ENCODE measurements at places on chromosomes 4 and X.

- no peak for DNase-seq
Measured at GRCh38 chr4:151228189-151229119, 48.5 kb upstream of the PRSS48 start.

- no peak for DNase-seq
Measured at GRCh38 chr4:139600662-139601061, 44.6 kb upstream of the SETD7 start.

GRCh38 chr4:128517739-128518510 lies 230.3 kb upstream of the PGRMC2 start:
- peak; percentile 17 for DNase-seq

- DNase-seq: peak; percentile 8
Measured at GRCh38 chr4:45442466-45442865, 681.4 kb downstream of the GABRG1 start.

DNA sequence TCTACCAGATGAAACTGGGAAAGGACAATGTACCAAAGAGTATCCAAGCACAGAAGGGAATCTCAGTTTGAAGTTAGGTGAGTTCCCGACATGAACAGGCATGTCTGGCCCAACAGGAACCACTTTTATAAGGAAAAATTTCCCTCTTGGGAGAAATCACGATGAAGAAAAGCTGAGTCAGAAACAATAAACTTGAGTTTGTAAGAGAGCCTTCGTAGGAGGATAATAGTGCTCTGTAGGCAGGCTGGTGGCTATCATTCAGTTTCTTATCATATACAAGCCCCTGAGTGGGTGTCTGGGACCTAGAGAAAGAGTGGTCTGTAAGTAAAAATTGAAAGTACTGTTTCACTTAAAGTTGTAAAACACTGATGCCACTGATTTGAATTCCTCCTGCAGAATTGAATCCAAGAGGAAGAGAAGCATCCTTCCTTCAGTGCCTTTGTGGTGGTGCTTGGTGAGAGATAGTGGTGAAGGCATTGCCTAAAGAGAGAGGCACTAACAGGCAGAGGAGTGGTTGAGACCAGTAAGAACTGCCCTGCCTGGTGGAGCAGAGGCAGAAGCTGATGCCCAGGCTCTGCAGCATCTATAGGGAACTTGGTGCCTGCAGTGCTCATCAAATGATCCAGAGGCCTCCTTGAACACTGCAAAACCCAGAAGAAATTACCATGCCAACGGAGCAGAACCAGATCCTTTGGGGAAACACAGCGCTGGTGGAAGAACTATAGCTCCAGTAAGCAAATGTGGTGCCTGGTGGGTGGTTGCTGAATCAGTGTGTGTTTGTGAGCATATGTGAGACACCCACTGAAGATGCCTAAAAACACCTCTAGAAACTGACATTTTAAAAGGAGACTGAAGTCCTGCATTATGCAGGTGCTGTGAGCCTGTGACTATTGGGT lies 31.7 kb upstream of the METAP1 start:
- no peak for DNase-seq

- no peak for DNase-seq
Measured at GRCh38 chrX:132144061-132144460, 16.2 kb upstream of the FRMD7 start.

DNA sequence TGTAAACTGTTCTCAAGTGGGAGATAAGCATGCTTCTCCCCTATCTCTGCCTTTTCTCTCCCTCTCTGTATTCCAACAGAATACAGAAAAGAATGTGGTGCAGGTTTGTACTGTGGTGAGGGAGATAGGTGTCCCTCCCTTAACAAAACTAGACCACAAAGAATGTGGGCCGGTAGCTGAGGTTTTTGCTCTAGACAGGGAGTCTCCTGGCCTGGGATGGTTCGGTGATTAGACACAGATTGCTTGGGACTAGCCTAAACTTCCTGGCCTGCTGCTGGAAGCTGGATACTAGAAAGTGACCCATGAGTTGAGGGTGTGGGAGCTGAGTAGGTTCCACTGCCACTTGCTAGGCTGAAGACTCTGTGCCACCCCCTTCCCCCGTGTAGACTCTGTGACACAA lies 143.0 kb downstream of the CXXC4 start:
- DNase-seq: no peak

DNA sequence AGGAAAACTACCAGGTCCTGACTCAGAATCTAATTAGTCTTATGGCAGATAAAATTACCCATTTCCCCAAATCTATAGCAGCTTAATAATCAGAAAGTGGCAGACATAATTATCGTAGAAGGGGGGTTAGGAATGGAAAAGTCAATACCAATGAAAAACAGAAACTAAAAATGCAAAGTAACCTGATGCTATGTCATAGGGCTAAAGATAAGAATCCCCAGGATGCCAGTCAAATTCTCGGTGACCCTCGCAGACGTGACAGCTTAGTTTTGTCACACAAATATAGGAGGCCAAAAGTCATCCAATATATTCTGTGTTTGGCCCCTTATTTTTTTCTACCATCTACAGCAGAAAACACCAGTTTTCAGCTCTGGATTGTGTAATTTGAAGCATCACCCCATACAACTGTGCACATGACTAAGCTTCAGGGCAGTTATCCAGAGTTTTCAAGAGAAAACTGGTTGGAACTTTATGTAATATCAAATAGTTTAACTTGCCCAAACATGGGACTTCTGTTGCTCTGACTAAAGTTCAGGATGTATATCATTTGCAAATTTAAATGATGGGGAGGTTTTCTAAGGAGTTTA lies 30.9 kb downstream of the RASSF6 start:
- DNase-seq: no peak

DNA sequence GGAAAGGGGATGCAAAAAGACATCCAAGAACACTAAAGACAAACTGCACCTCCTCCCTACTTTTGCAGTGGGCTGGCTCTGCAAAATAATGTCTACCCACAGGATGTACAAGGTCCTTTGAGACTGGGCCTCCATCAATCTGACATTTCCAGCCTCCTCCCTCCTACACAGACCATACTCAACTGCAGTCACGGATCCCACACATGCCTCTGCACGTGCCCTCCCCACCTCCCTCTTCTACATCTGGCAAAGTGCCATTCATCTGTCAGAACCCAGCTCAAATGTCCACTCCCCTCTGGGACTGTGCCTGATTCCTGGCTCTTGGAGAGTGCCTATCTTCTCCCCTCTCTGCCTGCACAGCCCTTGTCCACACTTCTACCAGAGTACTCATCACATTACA lies 50.3 kb downstream of the CHRDL1 start:
- DNase-seq: peak; percentile 26

DNA sequence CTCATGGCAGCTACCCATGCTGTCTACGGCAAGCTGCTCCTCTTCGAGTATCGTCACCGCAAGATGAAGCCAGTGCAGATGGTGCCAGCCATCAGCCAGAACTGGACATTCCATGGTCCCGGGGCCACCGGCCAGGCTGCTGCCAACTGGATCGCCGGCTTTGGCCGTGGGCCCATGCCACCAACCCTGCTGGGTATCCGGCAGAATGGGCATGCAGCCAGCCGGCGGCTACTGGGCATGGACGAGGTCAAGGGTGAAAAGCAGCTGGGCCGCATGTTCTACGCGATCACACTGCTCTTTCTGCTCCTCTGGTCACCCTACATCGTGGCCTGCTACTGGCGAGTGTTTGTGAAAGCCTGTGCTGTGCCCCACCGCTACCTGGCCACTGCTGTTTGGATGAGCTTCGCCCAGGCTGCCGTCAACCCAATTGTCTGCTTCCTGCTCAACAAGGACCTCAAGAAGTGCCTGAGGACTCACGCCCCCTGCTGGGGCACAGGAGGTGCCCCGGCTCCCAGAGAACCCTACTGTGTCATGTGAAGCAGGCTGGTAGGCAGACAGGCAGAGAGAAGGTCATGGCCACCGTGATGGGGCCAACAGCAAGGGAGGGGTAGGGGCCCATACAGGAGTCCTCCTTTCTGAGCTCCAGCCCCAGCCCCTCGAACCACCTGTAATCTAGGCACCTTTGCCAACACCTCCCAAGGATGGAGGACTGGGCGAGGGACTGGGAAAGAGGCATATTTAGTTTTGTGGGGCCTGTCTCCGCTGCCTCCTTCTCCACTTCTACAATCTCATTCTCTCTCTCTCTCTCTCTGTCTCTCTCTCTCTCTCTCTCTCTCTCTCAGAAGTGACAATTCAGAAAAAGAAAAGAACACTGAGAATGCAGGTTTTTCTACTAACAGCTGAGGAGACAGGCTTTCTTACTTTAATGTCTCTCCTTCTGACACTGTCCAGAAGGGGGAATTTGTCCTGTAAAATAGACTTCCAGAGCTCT lies 4.7 kb upstream of the TSPYL2 start:
- DNase-seq: no peak

DNA sequence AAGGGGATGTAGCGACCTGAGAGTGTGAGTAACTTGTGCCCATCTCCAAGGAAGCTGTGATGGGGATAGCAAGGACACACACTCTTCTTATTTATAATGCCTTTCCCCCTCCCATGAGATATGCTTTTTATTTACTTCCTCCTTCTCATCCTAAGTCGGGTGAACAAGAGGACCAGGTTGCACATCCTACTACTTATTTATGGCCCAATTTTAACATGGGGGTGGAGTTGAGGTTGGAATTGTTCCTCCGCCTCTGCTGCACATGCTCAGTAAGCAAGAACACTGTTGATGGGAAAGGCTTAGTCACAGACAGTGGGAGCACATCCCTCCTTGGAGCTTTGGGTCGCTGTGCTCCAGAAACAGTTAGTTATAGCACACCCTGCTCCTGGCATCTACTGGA lies 15.2 kb upstream of the TLR8 start:
- no peak for DNase-seq

GRCh38 chrX:43313035-43313434 lies 343.1 kb upstream of the MAOA start:
- no peak for DNase-seq

DNA sequence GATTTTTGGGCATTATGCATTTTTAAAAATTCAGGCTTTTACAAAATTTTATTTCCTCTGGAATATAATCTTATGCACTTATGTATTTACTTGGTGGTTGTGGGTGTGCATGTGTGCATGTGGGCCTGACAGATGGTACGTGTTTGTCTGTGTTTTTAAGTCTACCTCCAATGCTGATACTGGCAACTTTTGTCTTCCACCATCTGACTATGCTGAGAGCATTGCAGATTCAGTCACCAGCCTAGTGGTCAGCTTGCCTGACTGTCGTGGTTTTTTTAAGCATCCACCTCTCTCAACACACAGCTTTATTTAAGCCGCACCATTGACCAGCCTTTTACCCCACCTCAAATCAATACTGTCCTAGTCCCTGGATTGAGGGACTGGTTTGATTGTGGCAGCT lies 37.1 kb downstream of the FSTL5 start:
- no peak for DNase-seq

- no peak for DNase-seq
Measured at GRCh38 chr4:95957054-95957453, 117.2 kb downstream of the PDHA2 start.

GRCh38 chr4:38136604-38137003 lies 176.4 kb downstream of the PTTG2 start:
- no peak for DNase-seq
